ENCODE measurements at places on chromosomes 13 and 19.

DNA sequence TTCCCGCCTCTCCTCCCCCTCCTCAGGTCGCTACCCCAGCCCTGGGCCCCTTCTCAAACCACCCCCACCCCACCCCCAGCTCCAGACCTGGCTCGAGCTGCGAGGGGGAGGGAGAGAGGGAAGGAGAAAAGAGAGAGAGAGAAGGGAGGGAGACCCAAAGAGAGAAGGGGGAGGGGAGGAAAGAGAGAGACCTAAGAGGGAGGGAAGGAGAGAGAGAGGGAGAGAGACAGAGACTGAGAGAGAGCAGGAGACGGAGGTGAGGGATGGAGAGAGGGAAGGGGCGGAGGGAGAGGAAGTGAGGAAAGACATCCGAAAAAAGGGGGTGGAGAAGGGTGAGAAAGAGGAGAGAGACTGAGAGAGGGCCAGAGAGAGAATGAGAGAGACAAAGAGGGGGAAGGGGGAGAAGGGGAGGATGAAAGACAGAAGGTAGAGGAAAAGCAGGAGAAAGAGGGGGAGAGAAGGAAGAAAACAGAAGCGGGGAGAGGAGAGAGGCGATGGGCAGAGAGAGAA, 2.0 kb upstream of the SPACA6 start:
- DNase-seq: no peak

- no peak for DNase-seq
Measured at GRCh38 chr13:74191410-74191809, 57.2 kb upstream of the KLF12 start.

- DNase-seq: peak; percentile 42
Measured at GRCh38 chr19:991174-991931, 7.2 kb downstream of the WDR18 start.

DNA sequence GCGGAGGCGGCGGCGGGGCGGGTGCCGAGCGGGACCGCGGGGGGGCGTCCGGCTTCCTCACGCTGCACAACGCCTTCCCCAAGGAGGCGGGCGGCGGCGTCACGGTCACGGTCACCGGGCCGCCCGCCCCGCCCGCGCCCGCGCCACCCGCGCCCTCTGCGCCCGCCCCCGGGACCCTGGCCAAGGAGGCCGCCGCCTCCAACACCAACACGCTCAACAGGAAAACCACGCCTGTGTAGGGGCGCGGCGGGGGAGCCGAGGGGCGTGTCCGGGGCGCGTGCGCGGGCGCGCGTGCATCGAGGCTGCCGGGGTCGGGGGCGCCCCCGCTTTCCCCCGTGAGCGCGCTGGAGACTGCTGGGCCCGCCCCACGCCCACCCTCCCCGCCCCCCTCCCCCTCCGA, 8.8 kb upstream of the CACNG6 start:
- DNase-seq: no peak

DNA sequence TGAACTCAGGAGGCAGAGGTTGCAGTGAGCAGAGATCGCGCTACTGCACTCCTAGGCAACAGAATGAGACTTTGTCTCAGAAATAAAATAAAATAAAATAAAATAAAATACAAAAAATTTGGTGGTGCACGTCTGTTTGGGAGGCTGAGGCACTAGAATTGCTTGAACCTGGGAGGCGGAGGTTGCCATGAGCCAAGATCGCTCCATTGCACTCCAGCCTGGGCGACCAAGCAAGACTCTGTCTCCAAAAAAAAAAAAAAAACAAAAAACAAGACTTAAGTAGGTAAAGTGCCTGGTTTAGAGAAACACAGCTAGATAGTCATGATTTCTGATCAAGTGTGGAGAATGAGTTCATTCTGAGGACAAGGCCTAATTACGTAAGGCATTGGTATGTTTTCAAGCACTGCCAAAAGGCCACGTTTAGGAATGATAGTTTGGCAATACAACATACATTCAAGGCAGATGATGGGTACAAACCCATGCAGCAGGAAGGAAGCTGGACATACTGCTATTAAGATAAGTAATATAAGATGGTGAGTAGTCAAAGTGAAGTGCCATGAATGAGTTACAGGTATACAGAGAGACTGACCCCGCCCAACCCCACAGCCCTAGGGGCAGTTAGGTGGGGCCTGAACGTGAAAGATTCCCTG, 4.8 kb upstream of the UCHL3 start:
- DNase-seq: no peak

DNA sequence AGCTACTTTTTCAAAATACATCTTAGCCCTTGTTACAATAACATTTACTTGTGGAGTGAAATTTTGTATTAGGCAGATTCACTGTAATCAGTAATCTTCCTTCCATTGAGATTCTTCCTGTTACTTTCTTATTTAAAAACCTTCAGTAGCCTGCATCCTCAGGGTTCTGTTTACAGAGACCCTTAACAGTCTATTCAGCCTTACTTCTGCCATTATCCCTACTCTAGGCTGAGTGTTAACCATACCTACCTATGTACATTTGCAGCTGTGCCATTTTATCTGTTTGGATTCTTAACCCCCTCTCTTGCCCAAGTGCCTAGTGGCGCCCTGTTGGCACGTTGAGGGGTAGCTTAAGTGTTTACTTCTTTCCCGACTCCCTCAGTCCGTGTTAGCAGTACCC, 71.9 kb downstream of the LRCH1 start:
- DNase-seq: no peak

DNA sequence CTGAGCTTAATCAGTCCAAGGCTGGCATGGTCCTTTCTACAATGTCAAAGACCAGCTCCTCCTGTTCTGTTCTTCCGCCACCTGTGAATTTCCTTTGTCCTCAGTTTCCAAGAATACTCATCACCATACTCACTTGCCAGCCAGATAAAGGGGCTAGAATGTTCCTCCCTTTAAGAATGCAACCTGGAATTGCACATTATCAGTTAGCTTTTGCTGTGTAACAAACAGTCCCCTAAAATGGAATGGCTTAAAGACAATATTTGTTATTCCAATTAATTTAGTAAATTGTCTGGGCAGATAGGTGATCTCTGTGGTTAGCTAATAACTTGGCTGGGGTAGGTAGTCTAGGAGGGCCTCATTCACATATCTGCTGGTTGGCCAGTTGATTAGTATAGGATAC, 36.0 kb downstream of the VAV1 start:
- no peak for DNase-seq

- no peak for DNase-seq
Measured at GRCh38 chr19:49589502-49589905, 1.5 kb upstream of the PRR12 start.

DNA sequence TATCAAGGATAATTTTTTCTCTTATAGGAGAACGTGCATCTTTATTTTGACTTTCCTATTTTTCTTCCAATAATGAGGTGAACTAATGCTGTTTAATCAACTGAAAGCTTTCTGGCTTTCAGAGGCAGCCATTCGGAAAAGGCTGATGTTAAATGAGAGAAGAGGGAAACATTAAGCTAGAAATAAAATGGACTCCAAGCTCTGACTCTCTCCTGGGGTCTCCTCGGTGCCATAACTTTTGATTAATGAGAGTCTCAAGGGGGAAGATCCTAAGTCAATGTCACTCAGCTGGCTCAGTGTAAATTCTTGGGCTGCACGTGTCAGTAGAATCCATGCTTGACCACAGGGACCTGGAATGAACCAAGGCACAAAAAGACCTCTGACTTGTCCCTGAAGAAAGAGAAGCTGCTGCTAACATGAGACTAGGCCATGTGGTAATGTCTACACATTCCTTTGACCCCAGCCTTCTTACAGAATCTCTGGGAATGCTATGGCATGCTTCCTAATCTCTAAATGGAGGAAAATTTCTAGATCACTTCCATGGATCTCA, 152.2 kb upstream of the RFC3 start:
- no peak for DNase-seq

DNA sequence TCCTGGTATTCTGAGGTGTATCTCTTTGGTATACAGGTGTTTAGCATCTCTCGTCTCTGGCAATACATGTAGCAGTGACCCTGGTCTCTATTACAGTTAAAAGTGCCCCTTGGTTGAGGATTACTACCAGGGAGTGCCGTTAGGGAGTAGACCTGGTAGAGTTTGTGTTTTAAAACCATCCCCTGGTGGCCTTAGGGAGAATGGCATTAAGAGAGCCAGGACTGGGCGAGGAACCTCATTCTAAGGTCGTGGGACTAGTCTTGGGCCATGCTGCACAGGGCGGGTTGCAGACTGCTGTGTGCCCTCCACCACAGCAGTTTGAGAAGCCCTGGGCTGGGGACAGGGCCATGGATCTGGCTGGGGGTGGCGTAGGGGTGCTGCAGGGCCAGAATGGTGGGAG, 35.0 kb downstream of the B3GLCT start:
- no peak for DNase-seq

DNA sequence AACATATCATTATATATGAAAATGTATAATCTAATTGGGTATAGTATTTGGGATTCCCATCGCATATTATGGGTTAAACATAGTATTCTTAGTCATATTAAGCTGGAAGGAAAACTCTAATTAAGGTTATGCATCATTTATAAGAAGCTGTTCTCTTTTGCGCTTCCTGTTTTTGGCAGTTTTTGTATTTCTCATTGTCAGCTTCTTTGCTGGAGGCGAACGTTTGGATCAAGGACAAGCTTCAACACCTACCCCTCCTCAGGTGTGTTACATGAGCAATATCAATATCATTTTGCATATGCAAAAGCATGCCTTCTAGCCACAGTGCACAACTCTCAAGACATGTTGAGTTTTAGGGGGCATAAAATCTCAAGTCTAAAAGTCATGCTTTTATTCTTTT, 439.8 kb downstream of the TDRD3 start:
- no peak for DNase-seq

GRCh38 chr19:50790396-50790795, at the start of gene ACP4:
ACP4 (plus strand) TSS chr19:50790415; CDS start chr19:50790415, 0 bp downstream.
- DNase-seq: no peak

DNA sequence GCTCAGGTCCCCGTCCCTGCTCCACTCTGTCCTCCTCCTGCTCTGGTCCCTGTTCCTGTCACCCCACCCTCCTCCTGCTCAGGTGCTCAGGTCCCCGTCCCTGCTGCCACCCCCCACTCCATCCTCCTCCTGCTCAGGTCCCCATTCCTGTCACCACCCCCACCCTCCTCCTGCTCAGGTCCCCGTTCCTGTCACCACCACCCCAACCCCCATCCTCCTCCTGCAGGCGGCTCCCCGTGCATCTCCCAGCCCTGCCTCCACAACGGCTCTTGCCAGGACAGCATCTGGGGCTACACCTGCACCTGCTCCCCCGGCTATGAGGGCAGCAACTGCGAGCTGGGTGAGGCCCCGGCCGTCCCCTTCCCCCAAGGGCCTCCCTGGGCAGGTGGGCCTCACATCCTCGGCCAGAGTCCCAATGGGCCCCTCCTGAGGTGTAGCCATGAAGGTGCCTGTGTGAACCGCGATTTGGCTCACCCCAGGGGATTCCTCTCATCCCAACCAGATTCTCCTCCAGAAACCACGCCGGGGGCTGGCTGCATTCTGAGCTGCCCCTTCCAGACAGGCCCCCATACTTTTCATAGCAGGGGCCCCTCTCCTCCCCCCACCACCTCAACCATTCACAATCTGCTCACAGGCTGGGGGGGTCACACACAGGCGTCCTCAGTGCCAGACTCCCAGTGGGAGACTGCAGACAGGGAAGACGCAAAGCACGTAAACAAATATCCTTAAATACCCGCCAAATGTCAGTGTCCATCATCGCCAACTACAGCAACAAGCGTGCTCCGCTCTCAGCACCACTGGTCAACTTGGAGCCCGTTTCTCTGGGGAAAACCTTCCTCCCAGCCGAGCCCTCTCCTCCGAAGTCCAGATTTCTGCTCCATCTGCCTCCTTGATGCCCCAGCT, 4.6 kb downstream of the PROZ start:
- DNase-seq: no peak

DNA sequence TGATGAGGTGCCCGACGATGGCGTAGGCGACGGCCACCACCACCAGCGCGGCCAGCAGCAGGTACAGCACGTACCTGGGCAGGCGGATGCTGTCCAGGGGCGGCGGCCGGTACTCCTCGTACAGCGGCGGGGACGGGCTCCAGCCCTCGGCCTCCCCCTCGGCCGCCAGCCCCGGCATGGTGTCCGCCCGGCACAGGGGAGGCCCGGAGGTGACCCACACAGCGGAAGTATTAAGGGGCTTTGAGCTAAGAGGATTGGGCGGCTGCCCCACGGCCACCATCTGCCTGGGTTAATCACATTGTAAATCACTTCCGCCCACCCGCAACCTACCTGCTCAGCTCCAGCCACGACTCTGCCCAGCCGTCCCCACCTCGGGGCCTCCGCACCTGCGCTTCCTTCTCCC, at the start of gene SMIM44:
Gene SMIM44 (minus strand): TSS at position 216 of the 403 bp plus-strand sequence. CDS start 38 bp downstream, at position 178.
- no peak for DNase-seq

GRCh38 chr13:23771956-23772355, 117.2 kb downstream of the MIPEP start:
- no peak for DNase-seq

GRCh38 chr13:74135326-74136083, 1.3 kb upstream of the KLF12 start:
- peak; percentile 48 for DNase-seq

DNA sequence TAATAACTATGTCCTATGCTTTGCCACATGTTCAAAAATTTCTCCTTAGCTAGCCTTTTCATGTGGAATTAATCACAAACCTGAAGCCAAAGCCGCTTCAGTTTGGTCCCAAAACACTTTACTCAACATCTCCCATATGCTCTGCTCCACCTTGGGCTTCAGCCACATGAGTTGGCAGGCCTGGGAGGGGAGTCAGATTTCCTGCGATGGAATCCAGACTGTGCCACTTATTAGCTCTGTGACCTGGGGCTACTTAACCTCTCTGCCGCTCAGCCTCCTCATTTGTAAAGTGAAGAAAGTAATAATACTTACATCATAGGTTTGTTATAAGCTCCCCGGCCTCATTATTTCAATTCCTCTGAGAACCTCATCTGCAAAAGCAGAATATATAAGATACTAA, 272.0 kb downstream of the LMO7 start:
- DNase-seq: no peak

- DNase-seq: no peak
Measured at GRCh38 chr19:38004521-38005223, 97.7 kb downstream of the SIPA1L3 start.

DNA sequence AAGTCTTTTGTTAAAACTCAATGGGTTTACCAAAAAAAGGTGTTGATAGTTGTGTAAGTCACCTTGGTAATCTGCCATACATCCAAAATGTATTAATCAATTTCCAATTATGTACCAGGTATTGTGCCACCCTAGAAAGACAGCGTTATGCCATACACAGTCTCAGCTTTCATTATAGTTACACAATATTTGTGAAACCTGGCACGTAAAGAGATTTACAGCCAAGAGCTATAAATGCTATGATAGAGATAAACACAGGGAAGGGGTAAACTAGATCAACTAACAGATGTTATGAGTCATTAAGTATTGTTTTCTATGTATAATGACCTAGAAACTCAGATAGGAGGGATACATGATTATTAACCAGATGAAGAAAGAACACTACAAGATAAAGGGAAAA, 725.6 kb upstream of the SLITRK5 start:
- no peak for DNase-seq

- no peak for DNase-seq
Measured at GRCh38 chr13:20369886-20370361, 137.8 kb upstream of the GJB6 start.

- DNase-seq: no peak
Measured at GRCh38 chr13:35500144-35500543, 23.7 kb upstream of the MAB21L1 start.

DNA sequence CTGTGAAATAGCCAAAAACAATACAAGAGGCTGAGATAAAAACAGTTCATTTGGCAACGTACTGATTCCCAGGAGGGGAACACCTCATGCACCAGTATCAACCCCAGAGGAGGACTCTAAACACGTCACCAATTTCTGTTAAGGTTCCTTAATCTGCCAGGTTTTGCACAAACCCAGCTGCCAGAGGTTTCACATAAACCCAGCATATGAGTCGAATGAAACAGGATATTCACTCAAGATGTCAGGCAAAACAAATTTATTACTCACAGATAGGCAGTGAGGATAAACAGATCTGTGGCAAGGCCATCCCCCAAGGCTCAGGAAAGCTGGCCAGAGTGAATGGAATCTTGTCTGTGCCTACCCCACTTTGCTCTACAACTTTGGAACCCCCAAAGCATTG, 210.9 kb downstream of the GPC5 start:
- no peak for DNase-seq

Data from activated gamma-delta T cell treated with anti-CD3 and anti-CD28 coated beads, Interleukin-2, amount 50 U/mL, for 16 hours (primary cell).